ENCODE measurements at places on chromosomes 1 and 21. TPM values are rescaled to one million over a fixed set of nuclear protein-coding genes. Genes with fewer than 3 reads are reported as not detected.

The LCA5L gene
- total RNA-seq = 2.2 TPM

The FALEC gene
- total RNA-seq = 0.33 TPM

The FAM72A gene
- total RNA-seq = 2.3 TPM

The LIN28A gene
- total RNA-seq = not detected

The FAM177B gene
- total RNA-seq = not detected

The CBR3 gene
- total RNA-seq = 5.8 TPM

The KRTAP19-2 gene
- not detected for total RNA-seq

The RORC gene
- total RNA-seq = 0.03 TPM

The DPT gene
- total RNA-seq = 0.53 TPM

Measured in smooth muscle cell of the pulmonary artery (primary cell).